ENCODE measurements at places on chromosomes 16 and 17.
A peak's percentile ranks its signal among the peaks of the same experiment; 100 is the strongest.

DNA sequence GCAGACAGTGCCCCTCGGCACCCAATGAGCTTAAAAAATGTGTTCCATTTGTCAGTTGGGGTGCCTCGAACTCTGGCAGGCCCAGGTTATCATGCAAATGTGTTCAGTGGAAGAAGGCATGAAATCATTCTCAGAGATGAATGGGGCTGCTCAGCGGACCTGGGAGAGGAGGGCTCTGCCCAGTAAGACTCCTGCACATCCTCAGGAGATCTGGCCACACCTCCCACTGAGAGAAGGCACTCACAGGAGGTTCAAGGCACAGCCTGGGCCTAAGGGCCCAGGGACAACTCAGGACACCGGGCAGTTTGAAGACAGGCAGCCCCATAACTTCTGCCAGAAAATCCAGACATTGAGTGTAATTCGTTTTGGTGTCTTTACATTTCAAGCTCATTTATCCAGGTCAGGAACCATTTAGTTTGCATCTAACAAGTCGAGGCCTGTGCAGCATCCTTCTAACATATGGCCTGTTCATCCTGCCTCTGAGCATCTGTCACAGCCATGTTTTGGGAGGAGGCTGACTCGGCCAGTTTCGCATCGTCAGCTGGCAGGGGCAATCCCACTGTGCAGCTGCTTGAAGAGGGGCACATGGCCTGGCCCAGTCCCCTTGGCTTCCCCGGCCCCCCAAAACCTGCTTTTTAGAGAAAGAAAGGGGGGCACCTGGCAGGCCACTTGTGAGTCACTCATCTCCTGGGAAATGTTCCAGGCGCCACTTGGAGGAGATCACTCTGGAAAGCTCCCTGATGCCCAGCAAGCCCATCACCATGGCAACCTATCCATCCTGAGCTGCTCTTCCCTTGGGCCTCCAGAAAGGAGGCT is 31.2 kb upstream of the BCAR1 start:
- no peak for DNase-seq

- DNase-seq, result no peak
Observed at GRCh38 chr17:2936351-2936750, 127.1 kb downstream of the OR1D5 start.

DNA sequence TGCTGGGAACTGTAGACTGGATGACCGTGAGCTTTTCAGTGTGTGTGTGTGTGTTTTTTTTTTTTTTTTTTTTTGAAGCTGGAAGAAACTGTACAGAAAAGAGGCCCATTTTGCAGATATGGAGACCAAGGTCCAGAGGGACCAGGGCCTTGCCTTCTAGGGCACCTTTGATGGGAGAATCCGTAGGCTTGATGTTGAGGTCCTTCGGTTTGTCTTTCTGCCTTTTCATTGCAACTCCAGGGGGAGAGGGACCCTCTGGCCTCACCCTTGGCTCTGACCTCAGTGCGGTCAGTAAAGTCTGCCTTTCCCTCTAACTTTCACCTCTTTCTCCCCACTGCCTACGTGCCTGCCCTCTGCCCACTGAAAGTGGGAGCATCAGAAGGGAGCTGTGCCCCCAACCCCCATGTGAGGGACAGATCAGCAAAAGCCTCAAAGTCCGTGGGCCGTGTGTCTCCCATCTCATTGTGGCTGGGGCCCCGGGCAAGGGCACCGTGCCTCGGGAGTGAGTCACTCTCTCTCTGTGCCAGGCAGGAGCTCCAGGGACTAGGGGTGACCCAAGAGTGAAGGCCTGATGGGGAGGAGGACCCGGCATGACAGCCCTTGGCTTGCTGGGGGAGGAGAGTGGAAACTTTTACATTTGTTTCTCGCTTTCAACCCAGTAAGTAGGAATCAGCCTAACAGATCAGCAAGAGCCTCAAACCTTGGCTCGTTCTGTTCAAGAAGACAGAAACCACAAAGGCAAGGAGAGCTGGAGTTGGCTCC is 123.6 kb downstream of the CMIP start:
- peak; percentile 42 for DNase-seq

- no peak for DNase-seq
Observed at GRCh38 chr17:41651625-41652460, 27.5 kb upstream of the KRT17 start.

GRCh38 chr17:76827736-76828135 is 40.5 kb upstream of the MGAT5B start:
- DNase-seq, result no peak

GRCh38 chr17:311119-311782 is 41.4 kb downstream of the RPH3AL start:
- no peak for DNase-seq

DNA sequence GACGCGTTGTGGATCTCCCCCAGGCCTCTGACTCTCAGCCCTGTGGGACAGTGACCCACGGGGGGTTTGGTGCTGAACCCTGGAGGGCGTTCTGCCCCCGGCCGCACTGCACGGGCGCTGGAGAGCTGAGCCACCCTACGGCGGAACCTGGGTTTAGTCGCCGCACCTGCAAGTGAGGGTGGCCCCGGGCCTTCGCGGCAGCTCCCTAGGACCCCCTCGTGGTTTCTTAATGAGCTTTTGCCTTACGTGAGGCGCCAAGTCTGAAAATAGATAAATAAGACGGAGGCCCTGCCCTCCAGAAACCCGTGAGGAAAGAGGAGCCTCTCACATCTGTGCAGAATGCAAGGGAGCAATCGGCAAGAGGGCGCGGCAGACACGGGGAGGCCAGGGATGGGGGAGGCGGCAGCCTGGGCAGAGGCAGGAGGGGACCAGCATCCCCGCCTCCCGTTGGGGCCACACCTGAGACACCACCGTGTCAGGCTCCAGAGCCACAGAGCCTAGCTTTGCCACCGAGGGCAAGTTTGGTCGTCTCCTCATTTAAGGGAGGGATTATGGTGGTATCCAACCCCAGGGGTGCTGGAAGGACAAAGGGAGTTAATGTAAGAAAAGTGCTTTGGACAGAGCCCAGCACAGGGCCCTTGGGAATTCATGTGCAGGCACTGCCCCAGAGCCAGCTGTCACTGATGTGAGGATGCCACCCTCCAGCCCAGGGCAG is 153.2 kb upstream of the CHMP6 start:
- DNase-seq, result no peak

DNA sequence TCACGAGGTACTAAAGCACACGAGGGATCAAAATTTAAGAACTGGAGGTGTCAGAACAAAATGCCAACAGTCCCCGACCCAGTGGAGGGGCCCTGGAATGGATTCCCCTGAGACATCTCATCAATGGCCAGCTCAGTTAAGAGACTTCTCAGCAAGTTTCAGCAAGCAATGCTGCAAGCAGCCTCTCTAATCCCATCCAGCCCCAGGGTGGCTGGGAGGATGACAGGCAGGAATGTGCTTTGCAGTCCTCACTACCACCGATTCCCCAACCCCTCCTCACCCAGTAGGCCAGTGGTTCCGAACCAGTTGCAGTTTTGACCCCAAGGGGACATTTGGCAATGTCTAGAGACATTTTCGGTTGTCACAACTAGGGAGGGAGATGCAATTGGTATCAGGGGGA is 8.7 kb downstream of the GPRC5B start:
- DNase-seq, result no peak

DNA sequence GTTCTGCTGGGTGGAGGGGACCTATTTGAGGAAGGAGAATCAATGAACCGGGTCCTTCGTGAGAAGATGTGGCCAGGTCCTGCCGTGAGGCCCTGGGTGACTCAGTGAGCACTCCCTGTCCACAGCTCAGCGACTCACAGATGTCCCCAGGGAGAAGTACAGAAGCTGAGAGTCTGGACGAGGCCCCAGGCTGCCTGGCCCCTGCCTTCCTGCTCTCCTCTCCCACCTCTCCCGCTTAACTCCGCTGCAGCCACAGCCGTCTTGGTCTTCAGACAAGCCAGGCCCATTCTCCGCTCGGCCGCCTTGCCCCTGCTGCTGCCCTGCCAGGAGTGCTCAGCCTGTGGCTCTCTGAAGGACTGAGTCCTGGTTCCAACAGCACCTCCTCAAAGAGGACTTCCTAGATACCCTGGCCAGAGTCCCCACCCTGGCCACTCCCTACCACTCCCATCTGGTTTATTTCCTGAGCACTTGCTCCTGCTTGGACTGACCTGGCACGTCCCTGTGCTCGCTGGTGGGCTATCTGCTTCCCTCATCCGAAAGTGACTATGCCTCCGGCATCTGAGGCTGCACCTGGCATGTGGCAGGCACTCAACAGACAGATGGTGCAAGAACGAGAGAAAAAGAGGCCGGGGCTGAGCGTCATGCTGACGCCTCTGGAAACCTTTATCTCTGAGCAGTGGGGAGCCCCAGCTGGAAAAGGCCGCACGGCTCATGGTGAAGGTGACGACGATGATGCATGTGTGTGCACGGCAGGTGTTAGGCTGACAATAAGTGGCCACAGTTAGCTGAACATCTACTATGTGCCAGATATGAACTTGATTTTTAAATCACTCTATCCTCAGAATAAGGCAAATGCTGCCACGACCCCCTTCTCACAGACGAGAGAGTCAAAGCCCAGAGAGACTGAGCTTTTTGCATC is 9.2 kb upstream of the TNFRSF13B start:
- DNase-seq, result no peak

- no peak for DNase-seq
Observed at GRCh38 chr16:74226338-74226954, 70.2 kb upstream of the PSMD7 start.

- DNase-seq, result peak; percentile 79
Observed at GRCh38 chr16:57039148-57039812, 49.9 kb downstream of the NLRC5 start.

- DNase-seq, result no peak
Observed at GRCh38 chr16:27287887-27288286, 19.3 kb upstream of the NSMCE1 start.

GRCh38 chr17:61757168-61757567 is 106.2 kb downstream of the BRIP1 start:
- peak; percentile 44 for DNase-seq

DNA sequence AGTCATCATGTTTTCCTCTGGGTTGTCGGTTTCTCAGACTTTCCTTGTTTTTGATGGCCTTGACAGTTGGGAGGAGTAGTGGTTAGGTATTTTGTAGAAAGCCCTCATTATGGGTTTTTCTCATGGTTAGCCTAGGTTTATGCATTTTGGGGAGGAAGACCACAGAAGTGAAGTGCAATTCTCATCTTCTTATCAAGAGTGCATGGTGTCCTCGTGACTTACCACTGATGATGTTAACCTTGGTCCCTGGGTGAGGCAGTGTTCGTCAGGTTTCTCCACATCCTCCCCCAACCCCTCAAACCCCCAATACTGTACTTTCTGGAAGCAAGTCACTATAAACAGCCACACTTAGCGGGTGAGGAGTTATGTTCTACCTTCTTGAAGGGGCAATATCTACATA is 42.3 kb downstream of the BPTF start:
- peak; percentile 15 for DNase-seq

DNA sequence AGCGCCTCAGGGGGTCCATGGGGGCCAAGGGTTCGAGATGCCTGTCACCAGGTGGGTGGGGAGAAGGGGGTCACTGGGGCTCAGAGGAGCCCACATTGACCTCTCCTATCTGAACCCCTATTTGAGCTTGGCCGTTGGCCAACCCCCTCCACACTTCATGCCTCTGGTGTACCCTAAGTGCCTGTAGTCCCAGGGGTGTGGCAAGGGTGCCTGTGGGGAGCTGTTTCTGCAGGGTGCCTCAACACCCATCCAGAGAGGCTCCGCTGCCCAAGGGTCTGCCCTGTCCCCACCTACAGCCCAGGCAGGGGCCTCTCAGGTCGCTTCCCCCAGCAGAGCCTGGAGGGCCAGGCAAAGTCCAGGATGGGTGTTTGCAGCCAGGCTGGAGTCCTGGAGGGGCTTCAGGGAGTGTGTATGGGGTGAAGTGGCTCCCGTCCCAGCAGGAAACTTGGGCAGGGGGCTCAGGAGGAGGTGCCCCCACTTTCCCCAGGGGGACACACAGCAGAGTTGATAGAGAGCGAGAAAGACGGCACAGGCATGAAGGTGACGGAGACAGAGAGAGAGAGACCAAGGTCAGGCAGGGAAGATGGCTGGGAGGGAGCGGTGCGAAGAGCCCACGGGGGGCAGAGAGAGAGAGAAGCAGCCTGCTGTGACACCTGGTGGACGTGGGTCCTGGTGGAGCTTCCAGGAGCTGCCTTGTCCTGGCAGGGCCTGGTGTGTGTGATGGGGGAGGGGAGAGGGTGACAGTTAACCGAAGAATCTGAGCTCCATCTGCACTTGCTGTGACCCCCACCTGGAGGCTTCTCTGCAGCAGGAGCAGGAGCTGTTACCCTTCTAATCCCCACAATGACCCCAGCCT is at the start of gene SEPTIN12:
TSS of gene SEPTIN12 (minus strand) at position 719 of the 856 bp plus-strand sequence. CDS start at position 19, 700 bp downstream.
- no peak for DNase-seq

All from activated CD4-positive, alpha-beta T cell treated with anti-CD3 and anti-CD28 coated beads, Interleukin-10, Interleukin-2, amounts not matched to agents 100 ng/mL and 50 ng/mL, durations not matched to agents 16 hours and 8 hours (primary cell).